HFFc6 (cell line): ENCODE measurements at places on chromosomes 2 and 18. TPM values are rescaled to one million over a fixed set of nuclear protein-coding genes. Genes with fewer than 3 reads are reported as not detected.
A peak's percentile ranks its signal among the peaks of the same experiment; 100 is the strongest.

DNA sequence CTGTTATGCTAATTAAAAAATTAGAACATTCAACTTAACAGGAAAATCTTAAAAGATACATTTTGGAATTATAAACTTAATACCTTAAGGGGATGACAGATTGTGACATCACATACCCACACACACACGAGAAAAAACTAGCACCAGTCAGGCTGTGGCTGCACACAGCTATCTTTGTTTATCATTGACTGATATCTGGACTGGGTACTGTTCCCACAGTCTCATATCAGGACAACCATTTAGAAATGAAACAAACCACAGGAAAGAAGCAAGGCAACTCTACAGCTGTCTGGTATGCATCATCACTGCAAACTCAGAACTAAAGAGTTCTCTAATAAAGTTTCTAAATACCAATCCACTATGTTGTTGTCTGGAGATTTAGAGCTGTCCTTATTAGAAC lies 210.9 kb upstream of the SMAD7 start:
- peak; percentile 64 for DNase-seq
- no peaks in the 10 kb centered on the region; the same call in 1 of the 2 replicates for H3K27me3 ChIP-seq
- H3K36me3 ChIP-seq, result peaks cover 25% of the 10 kb centered on the region
- peaks cover 25% of the 10 kb centered on the region for H3K4me1 ChIP-seq

C2orf72 gene
- total RNA-seq, result not detected in 2 replicates

CDKL4 gene
- total RNA-seq, result 0.14 and 0.68 TPM in 2 replicates

CTAGE1 gene
- 0.11 to 0.30 TPM (median 0.29 TPM) in 3 replicates for total RNA-seq

- H3K36me3 ChIP-seq, result no peaks in the 10 kb centered on the region
- no peak overlapping the region for H3K27ac ChIP-seq
- no peak overlapping the region for H3K4me3 ChIP-seq
- no peaks in the 10 kb centered on the region for H3K4me1 ChIP-seq
- peaks cover 6% of the 10 kb centered on the region; the same call in 1 of the 2 replicates for H3K27me3 ChIP-seq
These were observed 82.8 kb downstream of the LOXHD1 start for GRCh38 chr18:46574000-46574742.

ACTR3 gene
- total RNA-seq, result 565 to 643 TPM (median 633 TPM) in 3 replicates

ALPI gene
- total RNA-seq, result not detected in 2 replicates

GPR75 gene
- total RNA-seq, result 1.2 to 1.5 TPM (median 1.3 TPM) in 3 replicates

RUFY4 gene
- total RNA-seq, result not detected in 3 replicates

PLCL1 gene
- total RNA-seq, result 0.13 to 0.16 TPM in 2 of 3 replicates, not detected in the other

DNA sequence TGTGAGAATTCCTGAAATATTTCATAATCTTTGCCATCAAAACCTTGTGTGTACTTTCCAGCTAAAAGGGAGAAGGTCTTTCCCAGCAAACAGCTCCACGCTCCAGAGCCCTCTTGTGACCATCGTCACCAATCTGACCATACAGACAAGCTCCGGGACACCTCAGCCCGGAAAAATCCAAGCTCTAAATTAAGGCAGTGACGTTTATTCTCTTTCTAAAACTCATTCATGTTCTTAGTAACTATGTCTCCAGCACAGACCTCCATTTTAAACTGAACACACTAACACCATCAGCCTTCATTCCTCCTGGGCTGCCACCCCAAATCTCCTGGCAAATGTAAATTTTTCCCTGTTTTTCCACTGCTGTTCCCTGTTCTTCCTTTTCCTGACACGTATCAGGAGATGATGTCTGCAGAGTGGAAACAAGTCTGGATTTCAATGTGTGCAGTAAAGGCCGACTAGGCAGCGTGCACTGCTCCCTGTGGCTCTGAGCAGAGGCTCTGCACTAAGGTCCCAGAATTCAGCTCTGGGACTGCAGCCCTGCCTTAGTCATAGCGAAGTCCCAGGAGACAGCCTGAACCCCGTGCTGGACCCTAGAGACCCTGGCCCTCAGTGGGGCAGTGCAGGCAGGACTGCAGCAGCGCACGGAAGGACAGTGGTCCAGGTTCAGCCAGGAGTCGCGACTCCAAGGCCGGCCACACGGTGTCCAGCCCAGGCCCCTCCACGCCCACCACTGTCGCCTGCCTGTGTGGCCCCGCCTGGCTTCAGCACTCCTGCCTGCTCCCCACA lies 452.5 kb upstream of the SALL3 start:
- no peak for DNase-seq
- H3K4me3 ChIP-seq, result no peak overlapping the region
- H3K4me1 ChIP-seq, result no peaks in the 10 kb centered on the region
